ENCODE measurements at places on chromosomes 12 and 14. TPM values are rescaled to one million over a fixed set of nuclear protein-coding genes. Genes with fewer than 3 reads are reported as not detected.

The PLEKHD1 gene
- total RNA-seq, result not detected

The TMEM63C gene
- total RNA-seq, result 2.2 TPM

The SVOP gene
- total RNA-seq, result not detected

The SMCO2 gene
- 0.36 TPM for total RNA-seq

The P3H3 gene
- 23.1 TPM for total RNA-seq

Measured in A549 treated with ZK216348 at 1 μM for 4 hours (cell line).